ENCODE measurements at places on chromosomes 5 and 9. TPM values are rescaled to one million over a fixed set of nuclear protein-coding genes. Genes with fewer than 3 reads are reported as not detected.

- no peak overlapping the region for H3K27ac ChIP-seq
- no peak overlapping the region for H3K4me3 ChIP-seq
- H3K27me3 ChIP-seq = peaks cover 10% of the 10 kb centered on the region
These were observed 92.3 kb upstream of the COL5A1 start for GRCh38 chr9:134549336-134549735.

GRCh38 chr5:36378551-36378950 lies 76.8 kb upstream of the RANBP3L start:
- H3K36me3 ChIP-seq = no peaks in the 10 kb centered on the region
- H3K4me3 ChIP-seq = no peak overlapping the region
- no peak for DNase-seq
- H3K27ac ChIP-seq = no peak overlapping the region
- no peaks in the 10 kb centered on the region for H3K27me3 ChIP-seq
- no peaks in the 10 kb centered on the region for H3K4me1 ChIP-seq

GRCh38 chr5:34652466-34652865 lies 3.7 kb upstream of the RAI14 start:
- no peak overlapping the region for H3K27ac ChIP-seq
- H3K4me3 ChIP-seq = no peak overlapping the region
- peaks cover 17% of the 10 kb centered on the region for H3K27me3 ChIP-seq
- peaks cover 3% of the 10 kb centered on the region for H3K36me3 ChIP-seq
- H3K4me1 ChIP-seq = peaks cover 13% of the 10 kb centered on the region

DNA sequence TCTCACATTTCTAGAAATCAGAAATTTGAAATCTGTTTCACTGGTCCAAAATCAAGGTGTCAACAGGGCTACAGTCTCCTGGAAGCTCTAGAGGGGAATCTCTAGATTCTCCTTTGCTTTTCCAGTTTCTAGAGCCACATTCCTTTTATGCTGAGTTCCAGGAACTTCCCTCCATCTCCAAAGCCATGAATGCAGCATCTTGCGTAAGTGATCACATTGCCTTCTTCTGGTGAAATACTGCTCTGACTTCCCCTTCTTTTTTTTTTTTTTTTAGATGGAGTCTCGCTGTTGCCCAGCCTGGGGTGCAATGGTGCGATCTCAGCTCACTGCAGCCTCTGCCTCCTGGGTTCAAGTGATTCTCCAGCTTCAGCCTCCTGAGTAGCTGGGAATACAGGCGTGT lies 23.8 kb downstream of the GDA start:
- H3K4me1 ChIP-seq = no peaks in the 10 kb centered on the region
- H3K27me3 ChIP-seq = peaks cover 2% of the 10 kb centered on the region
- H3K4me3 ChIP-seq = no peak overlapping the region
- no peaks in the 10 kb centered on the region for H3K36me3 ChIP-seq
- DNase-seq = no peak

DNA sequence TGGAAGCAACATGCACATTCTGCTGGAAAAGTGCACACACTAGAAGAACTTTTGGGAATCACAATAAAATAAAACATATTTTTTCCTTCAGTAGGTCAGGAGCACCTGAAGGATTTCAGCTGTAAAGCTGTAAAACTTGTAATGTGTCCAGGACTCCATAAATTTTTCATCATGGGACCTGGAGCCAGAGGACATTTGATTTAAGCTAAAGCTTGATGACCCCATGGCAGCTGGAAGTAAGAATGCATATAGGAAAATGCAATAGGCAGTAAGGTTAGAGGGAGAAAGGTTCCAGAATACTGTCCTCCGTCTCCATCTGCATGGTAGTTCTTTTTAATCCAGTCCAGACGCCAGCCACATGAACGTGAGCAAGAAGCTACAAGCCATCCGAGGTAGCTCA lies 166.0 kb downstream of the ADAMTSL1 start:
- no peak for DNase-seq
- no peak overlapping the region for H3K27ac ChIP-seq
- no peak overlapping the region for H3K4me3 ChIP-seq
- no peaks in the 10 kb centered on the region for H3K36me3 ChIP-seq
- no peaks in the 10 kb centered on the region for H3K4me1 ChIP-seq

DNA sequence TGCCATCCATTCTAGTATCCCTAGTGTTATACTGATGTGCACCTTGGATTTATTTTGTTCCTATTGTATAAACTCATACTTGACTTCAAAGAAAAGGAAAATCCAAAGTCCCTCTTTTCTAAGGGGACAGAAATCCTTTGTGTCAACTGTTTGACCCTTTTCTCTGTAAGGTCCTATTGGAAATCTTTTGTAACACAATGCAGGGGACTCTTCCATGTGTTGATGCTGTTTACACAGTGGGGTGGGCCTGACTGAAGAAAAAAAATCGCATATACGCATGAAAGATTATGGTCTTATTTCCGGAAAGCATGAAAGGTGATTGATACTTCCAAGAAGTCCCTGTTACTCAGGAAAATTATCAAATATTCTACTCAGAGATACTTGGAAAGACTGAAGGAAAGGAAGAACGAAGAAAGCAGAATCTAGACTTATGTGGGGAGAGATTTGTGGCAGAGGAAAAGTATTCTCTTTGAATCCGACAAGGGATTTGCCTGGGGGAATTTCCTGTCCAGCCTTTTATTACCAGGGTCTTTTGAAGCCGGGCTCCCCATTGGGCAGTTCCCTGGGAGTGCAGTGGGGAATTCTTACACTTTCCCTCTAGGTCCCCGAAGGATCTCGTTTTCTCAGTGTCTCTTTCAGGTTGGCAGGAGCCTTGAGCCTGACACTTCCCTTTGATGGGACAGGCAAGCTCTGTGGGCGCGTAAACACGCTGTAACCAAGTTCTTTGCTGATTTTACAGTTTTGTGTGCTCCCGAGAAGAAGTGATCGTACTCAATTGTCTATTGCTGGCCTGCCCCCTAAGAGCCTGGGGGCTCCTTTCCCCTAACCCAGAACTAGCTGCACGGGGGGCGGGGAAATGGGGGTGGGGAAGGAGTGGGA lies 779 bp upstream of the VCAN start:
- H3K27ac ChIP-seq = no peak overlapping the region
- no peak overlapping the region for H3K4me3 ChIP-seq
- peaks cover 38% of the 10 kb centered on the region for H3K4me1 ChIP-seq
- no peaks in the 10 kb centered on the region for H3K36me3 ChIP-seq
- DNase-seq = no peak

The PHF24 gene
- total RNA-seq = 0.13 TPM

DNA sequence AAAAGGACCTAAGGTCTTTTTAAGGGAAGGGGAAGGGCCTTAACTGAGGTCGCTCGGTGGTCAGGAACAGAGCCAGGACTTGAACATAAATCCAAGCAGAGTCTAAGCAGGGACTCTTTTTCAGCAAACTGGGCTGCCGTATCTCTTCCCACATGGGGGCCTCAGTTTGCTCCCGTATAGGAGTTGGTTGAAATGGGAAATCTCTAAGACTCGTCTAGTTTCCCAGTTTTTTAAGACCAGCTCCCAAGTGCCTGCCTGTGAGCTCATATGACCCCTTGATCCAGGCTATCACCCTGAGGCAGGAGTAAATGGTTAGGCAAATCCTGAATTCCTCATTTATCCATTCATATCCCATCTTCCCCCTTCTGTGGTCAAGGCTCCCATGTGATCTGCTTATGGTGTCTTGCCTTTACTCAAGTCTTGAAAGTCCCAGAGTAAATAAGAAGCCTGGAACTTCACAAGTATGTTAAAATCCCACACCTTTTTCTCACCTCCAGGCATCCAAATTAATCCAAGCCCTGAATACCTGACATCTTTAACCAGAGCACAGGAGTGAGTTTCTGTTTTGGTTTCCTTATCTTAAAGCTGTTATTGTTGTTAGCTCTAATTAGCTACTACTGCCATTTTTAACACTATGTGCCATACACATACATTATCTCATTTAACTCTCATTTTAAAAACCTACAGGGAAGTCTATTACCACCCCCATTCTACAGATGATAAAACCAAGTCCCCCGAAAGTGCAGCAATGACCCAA lies 3.0 kb downstream of the ARSI start:
- no peak overlapping the region for H3K27ac ChIP-seq
- no peak overlapping the region for H3K4me3 ChIP-seq

DNA sequence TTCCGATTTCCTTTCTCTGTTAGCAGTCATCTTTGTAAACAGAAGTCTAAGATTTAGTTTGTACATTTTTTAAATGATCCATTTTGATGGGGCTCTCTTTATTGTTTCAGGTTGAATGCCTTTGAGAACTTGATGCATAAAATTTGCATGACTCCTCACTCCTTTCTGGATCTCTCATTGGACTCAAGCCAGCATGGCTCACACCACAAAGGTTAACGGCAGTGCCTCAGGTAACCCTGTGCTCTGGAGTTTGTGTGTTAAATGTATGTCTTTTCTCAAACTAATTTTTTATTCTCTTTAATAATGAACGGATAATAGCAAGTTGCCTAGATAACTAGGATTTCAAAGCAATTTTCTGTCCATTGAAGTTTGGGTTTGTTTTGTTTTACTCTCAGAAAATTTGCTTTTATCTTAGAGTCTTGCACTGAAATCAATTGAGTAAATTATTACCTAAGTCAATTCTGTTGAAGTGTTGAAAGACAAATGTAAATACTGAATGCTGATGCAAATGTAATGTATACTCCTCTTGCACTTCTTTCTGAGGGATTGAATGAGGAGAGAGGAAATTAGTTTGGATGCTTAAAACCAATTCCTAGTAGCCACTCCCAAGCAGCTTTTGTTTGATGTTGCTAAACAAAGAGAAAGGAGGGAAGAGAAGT lies 164.6 kb upstream of the DMRT1 start:
- H3K36me3 ChIP-seq = no peaks in the 10 kb centered on the region
- no peak for DNase-seq
- H3K27ac ChIP-seq = no peak overlapping the region
- H3K4me3 ChIP-seq = peak overlapping the region; percentile 74

DNA sequence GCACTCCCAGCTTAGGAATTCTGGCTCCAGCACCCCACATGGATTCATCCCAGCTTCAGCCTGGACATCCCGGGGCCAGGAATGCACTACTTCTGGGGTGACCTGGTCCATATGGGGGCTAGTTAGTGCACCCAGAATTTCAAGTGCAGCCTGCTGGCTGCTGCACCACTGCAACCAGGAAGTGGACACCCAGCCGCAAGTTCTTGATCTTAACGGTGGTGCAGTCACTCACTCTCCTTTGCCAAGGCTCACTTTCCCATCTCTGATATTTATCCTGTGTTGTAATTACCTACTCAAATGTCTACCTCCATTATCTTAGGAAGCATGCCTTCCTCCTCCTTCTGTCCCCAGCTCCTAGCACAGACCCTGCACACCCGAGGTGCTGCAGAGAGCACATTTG lies 26.2 kb upstream of the RAB14 start:
- no peak overlapping the region for H3K27ac ChIP-seq
- no peaks in the 10 kb centered on the region for H3K4me1 ChIP-seq
- no peak overlapping the region for H3K4me3 ChIP-seq
- no peaks in the 10 kb centered on the region for H3K27me3 ChIP-seq
- peaks cover 20% of the 10 kb centered on the region for H3K36me3 ChIP-seq

The CAVIN4 gene
- total RNA-seq = not detected

DNA sequence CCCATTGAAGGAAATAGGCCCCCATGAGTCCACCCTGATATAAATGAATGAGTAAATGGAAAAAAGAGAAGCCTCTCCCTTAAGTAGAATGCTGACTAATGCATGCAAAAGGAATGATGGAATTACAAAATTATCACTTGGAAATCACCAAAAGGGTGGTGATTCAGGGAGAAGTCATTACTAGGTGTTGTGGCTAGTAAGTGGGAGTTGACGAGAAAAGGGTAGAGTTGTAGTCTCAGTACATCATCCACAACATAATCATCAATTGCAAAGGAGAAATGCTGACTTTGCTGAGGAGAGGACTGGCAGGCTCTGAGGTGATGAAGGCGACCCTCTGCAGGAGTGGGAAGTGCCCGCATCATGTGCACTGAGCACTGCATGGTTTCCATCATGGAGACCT lies 201.5 kb upstream of the S1PR3 start:
- no peaks in the 10 kb centered on the region for H3K36me3 ChIP-seq
- DNase-seq = no peak
- peaks cover 3% of the 10 kb centered on the region for H3K27me3 ChIP-seq
- H3K4me1 ChIP-seq = no peaks in the 10 kb centered on the region
- no peak overlapping the region for H3K4me3 ChIP-seq
- H3K27ac ChIP-seq = no peak overlapping the region

DNA sequence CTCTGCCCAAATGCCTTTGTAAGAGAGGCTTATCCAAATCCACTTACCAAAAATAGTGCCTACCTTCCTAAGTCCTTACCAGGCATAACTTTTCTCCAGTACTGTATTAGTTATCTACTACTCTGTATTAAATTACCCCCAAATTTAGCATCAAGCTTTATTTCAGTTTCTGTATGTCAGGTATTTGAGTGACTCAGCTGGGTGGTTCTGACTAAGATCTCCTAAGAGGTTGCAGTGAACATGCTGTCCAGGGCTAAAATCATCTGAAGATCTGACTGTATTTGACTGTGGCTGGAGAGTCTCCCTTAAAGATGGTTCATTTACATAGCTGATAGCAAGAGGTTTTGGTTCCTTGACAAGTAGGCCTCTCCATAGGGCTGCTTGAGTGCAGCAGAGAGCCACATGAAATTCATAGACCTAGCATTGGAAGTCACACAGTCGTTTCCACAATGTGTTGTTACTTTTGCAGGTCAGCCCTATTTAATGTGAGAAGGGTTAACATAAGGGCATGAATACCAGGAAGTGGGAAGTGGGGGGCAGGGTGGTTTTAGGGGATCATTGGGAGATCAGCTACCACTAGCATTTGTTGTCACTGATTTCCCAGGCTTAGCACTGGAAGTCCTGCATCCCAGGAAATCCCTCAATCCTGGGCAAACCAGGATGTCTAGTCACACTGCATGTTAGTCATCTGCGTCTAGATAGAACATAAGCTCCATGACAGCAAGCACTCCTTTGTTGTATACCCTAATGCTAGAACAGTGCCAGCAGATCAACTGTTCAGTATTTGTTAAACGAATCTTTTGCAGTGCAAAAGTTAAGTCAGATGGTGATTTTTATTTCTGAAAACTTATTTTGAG lies 2.0 kb upstream of the ZNF622 start:
- H3K27ac ChIP-seq = peak overlapping the region; percentile 80
- no peaks in the 10 kb centered on the region for H3K27me3 ChIP-seq
- peaks cover 62% of the 10 kb centered on the region for H3K4me1 ChIP-seq
- no peak for DNase-seq
- H3K4me3 ChIP-seq = peak overlapping the region; percentile 99
- peaks cover 34% of the 10 kb centered on the region for H3K36me3 ChIP-seq

DNA sequence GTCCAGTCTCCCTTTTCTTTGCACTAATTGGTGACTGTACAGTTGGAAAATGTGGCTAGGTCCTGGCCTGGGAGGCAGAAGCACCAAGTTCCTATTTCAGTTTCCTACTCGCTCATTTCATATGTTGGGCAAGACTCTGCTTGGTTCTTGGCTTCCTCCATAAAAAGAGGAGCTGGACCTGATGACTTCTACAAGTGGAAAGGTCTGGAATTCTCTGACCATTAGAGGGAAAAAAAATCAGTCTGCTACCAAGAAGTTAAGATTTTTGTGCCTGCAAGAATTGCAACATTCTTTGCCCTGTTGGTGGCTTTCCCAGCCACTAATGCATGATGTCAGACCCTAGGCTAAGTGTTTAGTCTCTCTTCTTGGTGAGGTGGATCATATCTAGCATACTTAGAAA lies 91.5 kb downstream of the WDR41 start:
- no peaks in the 10 kb centered on the region for H3K4me1 ChIP-seq
- no peaks in the 10 kb centered on the region for H3K27me3 ChIP-seq
- H3K36me3 ChIP-seq = no peaks in the 10 kb centered on the region
- DNase-seq = no peak
- no peak overlapping the region for H3K27ac ChIP-seq

- H3K36me3 ChIP-seq = no peaks in the 10 kb centered on the region
- H3K27ac ChIP-seq = no peak overlapping the region
- no peaks in the 10 kb centered on the region for H3K27me3 ChIP-seq
- DNase-seq = no peak
- no peaks in the 10 kb centered on the region for H3K4me1 ChIP-seq
These were observed 308.4 kb downstream of the PSAT1 start for GRCh38 chr9:78605041-78606000.
